SJSA1 (cell line): ENCODE measurements at places on chromosomes 1 and 21.

DNA sequence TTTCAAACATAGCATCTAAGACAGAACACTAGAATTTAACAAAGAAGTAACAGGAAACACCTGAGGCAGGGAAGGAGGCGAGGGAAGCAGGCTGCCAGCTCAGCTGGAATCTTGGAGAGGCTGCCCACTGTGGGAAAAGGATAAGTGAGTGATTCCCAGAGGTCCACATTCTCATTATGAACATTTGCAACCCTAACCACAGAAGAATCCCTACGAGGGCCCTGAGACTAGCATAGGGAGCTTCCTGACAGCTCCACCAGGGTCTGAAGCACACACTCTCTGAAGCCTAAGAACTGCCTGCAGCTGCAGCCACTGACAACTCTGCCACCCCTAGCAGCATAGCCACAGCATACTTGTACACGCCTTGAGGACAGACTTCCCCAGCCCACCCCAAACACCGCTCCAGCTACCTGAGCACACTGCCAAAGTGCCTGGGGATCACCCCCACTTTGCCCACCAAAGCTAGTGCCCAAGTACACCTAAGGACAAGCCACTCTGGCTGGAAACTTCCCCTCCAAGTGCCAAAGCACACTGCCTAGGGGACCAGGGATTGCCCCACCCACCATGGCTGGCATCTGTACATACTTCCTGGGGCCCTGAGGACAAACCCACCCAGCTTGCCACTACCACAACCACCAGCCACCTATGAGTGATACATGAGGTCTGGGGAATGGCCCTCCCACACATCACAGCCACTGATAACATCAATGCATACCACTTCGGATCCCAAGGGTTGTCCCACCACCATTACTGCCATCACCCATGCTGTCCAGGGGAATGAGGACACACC is 76.6 kb upstream of the GUCA2A start:
- DNase-seq: no peak

- DNase-seq: no peak
Measured at GRCh38 chr1:201020721-201021629, 2.5 kb downstream of the KIF21B start.

GRCh38 chr1:119312500-119312899 is 56.1 kb upstream of the HAO2 start:
- DNase-seq: no peak

DNA sequence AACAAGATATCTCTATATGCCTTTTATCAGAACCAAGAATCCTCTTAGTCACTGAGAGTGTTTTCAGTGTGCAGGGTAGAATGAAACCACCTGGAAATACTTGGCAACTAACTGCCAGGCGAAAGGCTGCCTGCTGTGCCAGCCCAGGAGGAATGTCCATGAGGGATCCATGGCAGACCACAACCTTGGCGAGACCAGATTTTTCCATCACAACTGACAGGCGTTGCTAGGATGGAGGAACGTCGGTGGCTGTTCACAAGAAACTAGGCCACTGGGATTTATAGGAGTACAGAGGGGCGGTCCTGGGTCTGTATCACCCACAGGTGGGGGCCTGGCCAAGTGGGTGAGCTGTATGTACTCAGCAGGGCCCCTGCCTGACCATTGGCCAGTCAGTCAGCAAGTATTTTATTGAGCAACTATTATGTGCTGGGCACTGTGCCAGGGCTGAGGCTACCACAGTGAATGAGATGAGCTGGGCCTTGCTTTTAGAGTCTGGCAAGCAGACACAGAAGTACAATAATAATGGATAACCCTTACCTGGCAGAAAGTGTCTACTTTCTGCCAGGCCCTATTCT is 199.4 kb downstream of the FOXD2 start:
- no peak for DNase-seq

- no peak for DNase-seq
Measured at GRCh38 chr1:189141056-189141455, 1336.6 kb downstream of the BRINP3 start.

DNA sequence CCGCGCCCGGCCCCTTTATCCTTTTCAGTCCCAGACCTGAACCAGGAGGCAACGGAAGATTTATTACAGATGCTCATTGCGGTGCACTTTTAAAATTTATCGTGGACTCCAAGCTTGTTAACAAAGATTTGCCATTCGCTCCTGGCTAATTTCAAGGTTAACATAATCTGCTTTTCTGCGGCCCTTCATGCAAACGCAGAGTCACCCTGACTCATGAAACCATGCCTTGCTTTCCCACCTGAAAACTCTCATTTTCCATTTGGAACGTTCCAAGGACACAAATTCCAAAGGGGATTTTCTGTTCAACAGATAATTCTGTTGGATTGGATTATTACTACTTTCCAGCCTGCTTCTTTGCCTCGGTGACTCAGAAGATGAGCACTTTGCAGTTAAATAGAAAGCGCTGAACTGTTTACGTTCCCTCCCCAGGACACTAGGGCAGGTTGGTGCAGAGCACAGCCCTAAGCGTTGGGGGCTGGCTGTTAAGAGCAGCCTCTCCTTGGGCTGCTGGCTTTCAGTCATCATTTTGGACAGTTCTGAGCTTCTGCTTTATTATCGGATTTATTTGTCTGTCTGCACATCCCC is 51.1 kb downstream of the CD247 start:
- no peak for DNase-seq

DNA sequence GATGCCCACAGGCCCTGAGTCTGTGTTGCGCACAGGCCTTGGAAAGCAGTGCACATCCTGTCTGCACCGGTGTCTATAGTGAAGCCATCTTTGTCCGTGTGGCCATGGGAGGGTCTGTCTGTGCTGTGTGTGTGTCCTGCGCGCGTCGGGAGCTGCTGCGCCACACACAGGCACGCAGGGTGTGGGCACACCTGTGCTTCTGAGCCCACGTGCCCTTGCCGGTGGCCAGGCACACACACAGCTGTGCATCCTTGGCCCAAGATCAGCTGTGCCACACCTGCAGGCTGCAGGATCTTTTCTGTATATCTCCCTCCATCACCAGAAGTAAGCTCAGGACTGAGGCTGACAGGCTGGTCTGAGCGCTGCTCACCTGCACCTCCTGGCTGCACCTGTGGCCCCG is 3.2 kb upstream of the SAMD11 start:
- peak; percentile 7 for DNase-seq

DNA sequence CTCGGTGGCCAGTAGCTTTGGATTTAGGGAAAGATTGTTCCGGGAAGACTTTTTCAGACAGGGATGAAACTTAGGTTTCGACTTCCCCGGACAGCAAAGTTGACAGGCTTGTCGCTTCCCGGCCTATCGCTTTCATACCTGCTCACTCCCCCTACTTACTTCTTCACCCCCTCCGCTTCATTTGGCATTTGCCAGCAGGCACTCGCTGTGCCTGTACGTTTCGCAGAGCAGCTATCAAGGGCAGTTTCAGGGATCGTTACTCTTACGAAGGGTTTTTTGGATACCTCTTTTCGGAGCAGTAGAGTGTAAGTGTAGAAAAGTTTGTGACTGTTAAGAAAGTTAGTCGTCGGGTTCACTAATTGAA is 393 bp downstream of the BLZF1 start:
- DNase-seq: no peak

DNA sequence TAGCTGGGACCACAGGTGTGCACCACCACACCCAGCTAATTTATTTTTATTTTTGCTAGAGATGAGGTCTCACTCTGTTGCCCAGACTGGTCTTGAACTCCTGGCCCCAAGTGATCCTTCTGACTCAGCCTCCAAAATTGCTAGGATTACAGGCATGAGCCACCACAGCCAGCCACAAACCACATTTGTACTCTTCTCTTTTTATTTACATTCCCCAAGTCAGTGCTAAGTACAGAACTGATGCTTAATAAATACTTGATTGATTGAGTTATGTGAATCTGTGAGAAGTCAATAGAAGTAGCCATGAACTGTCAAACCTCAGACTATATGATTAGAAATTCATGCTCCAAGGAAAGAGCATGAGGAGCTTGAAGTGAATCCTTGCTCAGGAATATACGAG is 48.5 kb upstream of the S1PR1 start:
- DNase-seq: no peak

DNA sequence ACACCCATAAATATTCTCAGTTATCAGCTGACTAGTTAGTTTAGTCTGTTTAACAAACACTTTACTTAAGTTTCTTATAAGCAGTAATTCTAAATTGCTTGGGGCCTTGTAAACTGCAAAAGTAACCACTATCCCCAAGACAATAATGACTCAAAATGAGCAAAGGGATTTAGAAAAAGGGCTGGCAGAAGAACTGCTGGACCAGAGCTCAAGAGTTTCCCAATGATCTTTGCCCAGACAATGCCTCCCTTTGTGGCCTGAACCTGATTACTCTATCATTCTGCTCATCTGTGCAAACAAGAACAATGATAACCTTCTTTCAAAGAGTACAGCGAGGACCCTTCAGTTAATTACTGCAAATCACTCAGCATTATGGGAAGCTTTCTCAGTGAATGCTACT is 123.5 kb downstream of the TIAM1 start:
- DNase-seq: no peak
